ENCODE measurements at places on chromosomes 12 and 14.
A peak's percentile ranks its signal among the peaks of the same experiment; 100 is the strongest.

DNA sequence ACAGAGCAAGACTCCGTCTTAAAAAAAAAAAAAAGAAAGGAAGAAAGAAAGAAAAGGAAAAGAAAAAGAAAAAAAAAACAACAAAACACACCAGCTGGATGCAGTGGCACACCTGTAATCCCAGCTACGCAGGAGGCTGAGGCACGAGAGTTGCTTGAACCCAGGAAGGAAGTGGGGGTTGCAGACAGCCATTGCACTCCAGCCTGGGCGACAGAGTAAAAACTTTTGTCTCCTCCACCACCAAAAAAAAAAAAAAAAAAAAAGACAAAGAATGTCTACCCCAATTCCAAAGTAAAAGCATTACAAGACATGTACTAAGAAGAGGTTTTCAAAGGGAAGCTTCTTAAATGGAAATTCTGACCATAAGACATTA, 53.4 kb downstream of the HNRNPC start:
- no peak for DNase-seq

GRCh38 chr12:67452119-67452805, 183.1 kb downstream of the CAND1 start:
- no peak for DNase-seq

GRCh38 chr12:26298785-26299621, 103.6 kb downstream of the SSPN start:
- no peak for DNase-seq

DNA sequence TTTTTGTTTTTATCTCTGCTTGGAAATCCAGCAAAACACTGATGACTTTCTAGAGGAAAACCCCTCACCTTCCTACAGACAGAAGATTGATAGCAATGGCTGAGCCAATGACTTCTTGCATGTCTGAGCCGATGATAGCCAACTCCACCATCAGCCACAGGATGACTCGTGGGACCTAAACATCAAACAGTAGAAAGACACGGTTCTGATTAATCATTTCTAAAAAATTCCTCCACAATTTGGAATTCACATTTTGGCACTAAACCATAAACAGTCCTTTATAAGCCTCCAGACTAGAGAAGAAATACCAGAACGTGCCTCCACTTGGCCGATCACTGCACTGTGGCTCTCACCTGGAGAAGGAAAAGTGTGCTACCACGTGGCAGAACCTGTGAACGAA, 25.9 kb downstream of the SLC11A2 start:
- DNase-seq = no peak

- no peak for DNase-seq
These were observed 144.8 kb downstream of the TBC1D30 start for GRCh38 chr12:64968989-64969819.

DNA sequence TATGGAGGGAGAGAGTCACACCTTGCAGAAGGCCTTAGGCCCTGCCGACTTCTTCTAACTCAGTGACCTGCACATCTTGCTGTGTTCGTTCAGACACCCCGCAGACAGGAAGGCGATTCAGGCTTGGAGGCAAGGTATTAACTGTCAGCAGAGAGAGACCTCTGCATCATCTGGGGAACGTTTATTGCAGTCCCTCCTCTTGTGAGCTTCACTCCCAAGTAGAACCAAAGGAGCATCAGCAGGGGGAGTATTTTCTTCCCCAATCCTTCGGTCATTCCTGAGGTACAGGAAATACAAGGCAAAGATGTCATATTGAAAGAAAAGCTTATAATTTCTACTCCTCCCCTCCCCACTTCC, 217.9 kb downstream of the CRADD start:
- no peak for DNase-seq

DNA sequence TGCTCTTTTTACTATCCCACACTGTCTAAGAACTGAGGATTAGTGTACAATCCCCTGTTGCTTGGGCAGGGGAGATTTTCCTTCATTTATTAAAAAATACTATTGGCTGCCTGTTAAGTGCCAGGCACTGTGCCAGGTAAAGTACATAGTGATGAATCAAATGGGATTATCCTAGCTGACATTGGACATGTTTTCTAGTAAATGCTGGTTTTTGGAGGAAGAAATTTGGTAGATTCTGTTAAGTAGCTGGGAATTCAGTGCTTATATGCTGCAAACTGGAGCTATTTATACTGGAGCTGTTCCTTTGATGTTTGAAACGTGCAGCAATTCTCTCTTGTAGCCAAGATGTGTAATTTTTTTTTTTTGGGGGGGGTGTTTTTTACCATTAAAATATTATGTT, 299.6 kb downstream of the EMP1 start:
- no peak for DNase-seq

- DNase-seq = peak; percentile 26
These were observed 212.6 kb downstream of the SLC16A7 start for GRCh38 chr12:59808317-59808910.

DNA sequence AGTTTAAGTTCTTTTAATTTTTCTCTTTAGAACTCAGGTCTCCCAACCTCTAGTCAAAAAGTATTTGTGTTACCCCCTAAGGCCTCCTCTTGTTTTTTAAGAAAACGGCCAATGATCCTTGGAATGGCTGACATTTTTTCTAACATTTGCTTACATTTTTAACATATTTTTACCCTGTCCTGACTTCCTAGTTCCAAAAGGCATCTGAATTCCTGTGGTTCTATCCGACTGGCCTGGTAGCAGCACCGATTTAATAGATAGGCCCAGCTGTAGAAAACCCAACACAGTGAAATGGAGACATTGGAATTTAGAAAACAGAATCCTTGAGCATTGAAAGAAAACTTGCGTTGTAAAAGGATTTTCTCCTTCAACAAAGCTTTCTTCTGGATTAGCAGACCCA, 134.7 kb upstream of the GSC start:
- no peak for DNase-seq

GRCh38 chr12:105100207-105100985, 7.1 kb upstream of the WASHC4 start:
- DNase-seq = no peak

DNA sequence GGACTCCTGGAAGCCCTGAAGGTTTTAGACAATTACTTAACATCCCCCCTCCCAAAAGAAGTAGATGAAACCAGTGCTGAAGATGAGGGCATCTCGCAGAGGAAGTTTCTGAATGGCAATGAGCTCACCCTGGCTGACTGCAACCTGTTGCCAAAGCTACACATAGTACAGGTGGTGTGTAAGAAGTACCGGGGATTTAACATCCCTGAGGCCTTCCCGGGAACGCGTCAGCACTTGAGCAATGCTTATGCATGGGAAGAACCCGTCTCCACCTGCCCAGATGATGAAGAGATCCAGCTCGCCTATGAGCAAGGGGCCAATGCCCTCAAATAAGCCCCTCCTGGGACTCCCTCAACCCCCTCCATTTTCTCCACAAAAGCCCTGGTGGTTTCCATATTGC, 10.6 kb upstream of the SPPL3 start:
- no peak for DNase-seq

- no peak for DNase-seq
These were observed 2.3 kb downstream of the POLR3B start for GRCh38 chr12:106359646-106360399.

- DNase-seq = no peak
These were observed 103.0 kb upstream of the SFSWAP start for GRCh38 chr12:131607658-131608447.

- DNase-seq = no peak
These were observed 869 bp downstream of the APOLD1 start for GRCh38 chr12:12786351-12786705.

- peak; percentile 17 for DNase-seq
These were observed 2.6 kb upstream of the WNK1 start for GRCh38 chr12:749751-750270.

DNA sequence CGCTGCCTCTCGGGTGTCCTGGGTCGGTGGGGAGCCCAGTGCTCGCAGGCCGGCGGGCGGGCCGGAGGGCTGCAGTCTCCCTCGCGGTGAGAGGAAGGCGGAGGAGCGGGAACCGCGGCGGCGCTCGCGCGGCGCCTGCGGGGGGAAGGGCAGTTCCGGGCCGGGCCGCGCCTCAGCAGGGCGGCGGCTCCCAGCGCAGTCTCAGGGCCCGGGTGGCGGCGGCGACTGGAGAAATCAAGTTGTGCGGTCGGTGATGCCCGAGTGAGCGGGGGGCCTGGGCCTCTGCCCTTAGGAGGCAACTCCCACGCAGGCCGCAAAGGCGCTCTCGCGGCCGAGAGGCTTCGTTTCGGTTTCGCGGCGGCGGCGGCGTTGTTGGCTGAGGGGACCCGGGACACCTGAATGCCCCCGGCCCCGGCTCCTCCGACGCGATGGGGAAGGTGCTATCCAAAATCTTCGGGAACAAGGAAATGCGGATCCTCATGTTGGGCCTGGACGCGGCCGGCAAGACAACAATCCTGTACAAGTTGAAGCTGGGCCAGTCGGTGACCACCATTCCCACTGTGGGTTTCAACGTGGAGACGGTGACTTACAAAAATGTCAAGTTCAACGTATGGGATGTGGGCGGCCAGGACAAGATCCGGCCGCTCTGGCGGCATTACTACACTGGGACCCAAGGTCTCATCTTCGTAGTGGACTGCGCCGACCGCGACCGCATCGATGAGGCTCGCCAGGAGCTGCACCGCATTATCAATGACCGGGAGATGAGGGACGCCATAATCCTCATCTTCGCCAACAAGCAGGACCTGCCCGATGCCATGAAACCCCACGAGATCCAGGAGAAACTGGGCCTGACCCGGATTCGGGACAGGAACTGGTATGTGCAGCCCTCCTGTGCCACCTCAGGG, 679 bp downstream of the ARF6 start:
- DNase-seq = peak; percentile 60

GRCh38 chr12:104602896-104603295, 146.1 kb downstream of the CHST11 start:
- DNase-seq = no peak

DNA sequence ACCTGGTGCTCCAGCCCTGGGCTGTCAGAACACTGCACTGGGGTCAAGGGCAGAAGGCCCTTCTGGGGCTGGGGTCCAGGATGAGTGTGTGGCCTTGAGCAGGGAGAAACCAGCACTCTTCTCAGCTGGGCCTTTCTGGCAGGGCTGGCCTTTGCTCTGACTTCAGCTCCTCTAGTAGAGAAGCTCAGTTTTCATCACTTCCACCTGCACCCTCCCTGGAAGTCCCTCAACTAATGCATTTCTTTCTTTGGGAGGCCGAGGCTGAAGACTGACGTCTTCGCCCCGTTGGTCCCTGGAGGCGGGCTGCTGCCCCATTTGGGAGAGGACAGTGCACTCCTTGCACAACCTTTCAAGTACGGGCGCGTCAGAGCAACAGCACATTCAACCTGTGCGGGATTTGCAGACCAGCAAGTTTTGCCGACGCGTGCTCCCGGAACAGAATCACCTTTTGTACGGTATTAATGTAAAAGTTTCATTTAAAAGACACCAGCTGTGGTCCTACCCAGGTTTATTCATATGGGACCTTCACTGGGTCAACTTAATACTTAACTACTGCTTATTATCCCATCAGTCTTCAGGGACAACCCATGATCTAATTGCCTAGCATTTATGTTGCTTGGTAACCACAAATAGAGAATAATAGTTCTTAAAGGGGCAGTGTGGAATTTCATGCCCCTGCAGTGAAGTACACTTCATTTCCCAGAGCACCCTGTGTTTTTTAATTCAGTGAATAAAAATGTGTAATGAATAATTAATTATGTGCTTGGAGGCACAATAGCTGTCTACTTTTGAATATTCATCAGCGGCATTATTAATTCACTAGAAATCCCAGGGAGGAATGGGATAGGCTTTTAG, 134.8 kb upstream of the VRK1 start:
- DNase-seq = no peak

DNA sequence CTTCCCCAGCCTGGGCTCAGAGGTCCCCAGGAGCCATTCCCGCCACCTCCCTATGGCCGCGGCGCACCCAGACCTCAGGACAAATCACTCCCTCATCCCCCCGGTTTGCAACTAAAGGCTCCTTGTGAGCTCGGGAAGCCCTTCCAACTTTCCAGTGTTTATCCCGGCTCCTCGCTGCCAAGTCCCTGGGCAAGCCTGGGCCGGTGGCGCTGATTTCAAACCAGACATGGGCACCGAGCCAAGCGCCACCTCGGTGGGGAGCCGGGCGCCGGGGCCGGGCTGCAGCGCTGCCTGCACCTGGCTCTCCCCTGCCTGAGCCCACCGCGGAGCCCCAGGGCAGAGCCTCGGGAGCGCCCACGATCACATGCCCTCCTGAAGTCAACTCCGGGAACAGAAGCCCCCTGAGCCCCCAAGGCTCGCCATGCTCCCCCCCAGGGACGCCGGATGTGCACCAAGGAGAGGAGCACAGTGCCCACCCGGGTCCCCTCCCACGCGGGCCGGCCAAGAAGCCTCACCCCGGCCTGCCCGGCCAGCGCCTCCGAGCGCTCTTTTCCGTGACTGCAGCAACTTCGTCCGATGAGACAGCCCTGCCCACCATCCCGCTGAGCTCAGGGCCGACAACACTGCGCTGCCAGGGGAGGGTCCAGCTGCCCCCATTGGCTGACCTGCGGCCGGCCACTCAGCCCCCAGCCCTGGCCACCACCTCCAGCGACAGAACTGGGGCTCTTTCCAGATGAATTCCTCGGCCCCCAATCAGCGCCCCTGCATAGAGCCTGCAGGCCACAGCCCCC, 50.0 kb downstream of the NCOR2 start:
- DNase-seq = peak; percentile 94

DNA sequence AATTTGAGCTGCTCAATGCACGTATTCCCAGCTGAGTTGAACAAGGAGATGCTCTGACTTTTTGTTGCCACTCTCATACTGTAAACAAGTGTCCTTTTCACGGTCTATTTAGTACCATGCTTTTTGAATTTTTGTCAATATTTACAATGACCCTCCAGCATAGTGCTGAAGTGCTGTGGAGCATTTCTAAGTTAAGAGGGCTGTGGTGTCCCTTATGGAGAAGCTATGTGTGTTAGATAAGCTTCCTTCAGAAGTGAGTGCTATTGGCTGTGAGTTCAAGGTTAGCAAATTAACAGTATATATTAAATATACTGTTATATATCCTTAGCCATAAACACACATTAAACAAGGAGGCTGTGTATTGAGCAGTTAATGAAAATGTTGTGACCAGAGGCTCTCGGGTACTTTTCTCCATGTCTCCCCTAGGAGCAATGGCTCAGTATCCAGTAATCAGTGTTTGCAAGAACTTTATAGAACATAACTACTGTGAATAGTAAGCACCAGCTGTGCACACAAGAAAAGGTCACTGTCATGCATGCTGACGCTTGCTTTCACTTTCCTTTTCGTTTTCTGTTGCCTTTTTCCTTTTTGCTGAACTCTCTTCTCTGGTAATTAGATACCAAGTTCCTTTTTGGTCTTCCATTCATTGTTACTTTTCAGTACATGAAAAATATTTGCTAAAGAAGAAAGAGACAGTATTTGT, 187.2 kb upstream of the NEDD1 start:
- peak; percentile 91 for DNase-seq

DNA sequence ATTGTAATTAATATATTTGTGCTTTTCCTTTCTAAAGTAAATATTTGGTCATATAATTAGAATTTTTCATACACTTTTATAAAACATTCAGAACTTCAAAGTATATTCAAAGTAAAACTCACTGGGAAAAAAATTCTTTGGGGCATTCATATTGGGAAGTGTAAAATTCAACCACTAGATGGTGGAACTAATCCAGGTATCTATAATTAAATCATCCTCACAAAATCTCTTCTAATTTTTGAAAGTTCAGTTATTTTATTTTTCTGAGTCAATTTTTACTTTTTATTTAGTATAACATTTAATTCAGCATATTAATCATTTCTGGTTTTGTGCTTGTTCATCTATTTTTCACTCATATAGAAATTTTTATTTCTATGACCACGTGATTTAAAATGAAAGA, 81.0 kb downstream of the NTS start:
- no peak for DNase-seq

Measured in NCI-H345 (cell line).